Stimulated activated CD4-positive, alpha-beta T cell treated with anti-CD3 and anti-CD28 coated beads, TNF-alpha, amount 100 ng/mL, for 48 hours (primary cell): ENCODE measurements at places on chromosomes 7 and 10.

GRCh38 chr10:68560943-68561864 is 1.1 kb downstream of the TET1 start:
- DNase-seq, result no peak

DNA sequence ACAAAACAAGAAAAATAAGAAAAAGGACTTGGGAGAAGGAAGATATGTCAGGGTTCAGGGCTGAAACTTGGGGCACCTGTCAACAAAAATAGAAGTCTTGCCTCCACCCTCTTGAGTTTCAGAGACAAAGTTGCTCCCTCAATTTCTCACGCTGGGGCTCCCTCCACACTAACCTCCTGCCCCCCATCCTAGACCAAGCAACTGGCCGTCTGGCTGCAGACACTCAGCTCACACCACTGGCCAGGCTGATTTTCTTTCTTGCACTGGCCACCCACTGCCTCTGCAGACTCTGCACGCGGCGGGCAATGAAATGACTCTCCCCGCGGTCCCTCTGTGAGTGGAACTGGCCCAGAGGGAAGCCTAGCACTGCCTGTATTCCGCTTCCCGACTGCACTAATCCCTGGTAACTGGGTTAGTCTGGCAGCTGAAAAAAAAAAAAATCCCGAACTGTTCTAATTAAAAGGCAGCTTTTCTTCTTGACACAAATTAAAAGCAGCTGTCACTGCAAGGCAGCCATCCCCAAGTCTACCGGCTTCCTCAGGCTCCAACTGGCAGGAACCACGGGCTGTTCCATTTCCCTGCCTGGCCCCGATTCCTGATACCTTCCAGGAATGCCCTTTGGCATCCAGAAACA is 83.5 kb downstream of the SPDYE5 start:
- DNase-seq, result no peak

- no peak for DNase-seq
These were observed 3.7 kb downstream of the GALNT17 start for GRCh38 chr7:71135663-71136062.

- DNase-seq, result no peak
These were observed 124.4 kb downstream of the PON1 start for GRCh38 chr7:95199779-95200558.

DNA sequence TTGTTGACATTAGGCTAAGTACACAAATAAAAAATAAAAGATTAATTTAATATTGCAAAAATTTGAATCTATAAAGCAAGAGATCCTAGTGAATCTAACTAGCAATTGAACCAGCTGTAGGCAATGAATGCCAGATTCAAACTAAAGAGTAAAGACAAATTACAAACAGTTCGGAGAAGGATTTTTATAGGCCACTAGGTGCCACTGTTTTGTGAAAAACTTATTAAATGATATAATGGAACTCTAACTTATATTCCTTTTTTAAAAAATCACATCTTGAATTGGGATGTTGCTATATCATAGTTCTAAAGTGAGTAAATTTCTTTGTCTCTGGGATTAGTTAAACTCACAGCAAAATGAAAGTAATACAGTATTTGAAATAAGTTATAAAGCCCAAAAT is 39.1 kb upstream of the GNAI1 start:
- no peak for DNase-seq

DNA sequence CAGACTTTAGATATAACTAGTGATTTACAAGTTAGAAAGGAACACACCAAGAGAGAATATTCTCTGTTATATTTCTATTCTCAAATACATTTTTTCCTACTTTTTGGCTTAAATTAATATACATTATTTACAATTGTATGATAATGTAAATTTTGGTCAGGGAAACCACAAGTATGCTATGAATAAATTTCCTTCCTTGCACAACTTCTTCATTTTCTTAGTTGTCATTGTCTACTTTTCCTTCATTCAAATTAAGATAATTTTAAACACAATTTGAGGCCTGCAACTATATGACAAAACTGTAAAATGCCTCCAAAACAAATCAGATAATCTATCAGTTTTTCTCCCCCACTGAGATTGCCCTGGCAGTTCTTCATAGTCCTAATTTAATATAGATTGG is 131.3 kb downstream of the CDK14 start:
- no peak for DNase-seq

DNA sequence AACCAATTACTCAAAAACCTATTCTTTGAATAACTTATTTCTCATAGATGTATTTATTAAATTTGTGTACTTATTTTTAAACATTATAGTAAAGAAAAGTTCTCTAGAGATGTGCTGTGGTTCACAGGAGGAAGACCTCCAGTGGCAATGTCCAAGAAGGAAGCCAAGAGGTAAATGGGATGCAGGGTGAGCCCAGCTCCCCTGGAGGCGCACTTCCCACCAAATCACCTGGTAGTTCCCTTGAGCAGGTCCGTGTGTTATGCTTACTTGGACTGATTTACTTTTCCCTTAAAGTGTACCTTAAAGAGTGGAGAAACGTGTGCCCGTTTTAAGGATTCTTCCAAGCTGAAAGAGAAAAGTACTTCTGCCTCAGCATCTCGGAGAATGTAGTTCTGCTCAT is 55.3 kb downstream of the PAXIP1 start:
- DNase-seq, result no peak
